Lung microvascular endothelial cell (primary cell): ENCODE measurements at places on chromosomes 3 and 15. TPM values are rescaled to one million over a fixed set of nuclear protein-coding genes. Genes with fewer than 3 reads are reported as not detected.
A peak's percentile ranks its signal among the peaks of the same experiment; 100 is the strongest.

CHDH gene
- under 0.01 TPM in 2 replicates for total RNA-seq

TRIM71 gene
- not detected in 2 replicates for total RNA-seq

MUC20 gene
- total RNA-seq = under 0.01 TPM in 2 replicates

IL16 gene
- 0.99 and 1.5 TPM in 2 replicates for total RNA-seq

- DNase-seq = no peak
Observed at GRCh38 chr3:156859578-156859977, 33.4 kb downstream of the LEKR1 start.

- no peak for DNase-seq
Observed at GRCh38 chr3:183577346-183577745, 21.8 kb upstream of the KLHL6 start.

DNA sequence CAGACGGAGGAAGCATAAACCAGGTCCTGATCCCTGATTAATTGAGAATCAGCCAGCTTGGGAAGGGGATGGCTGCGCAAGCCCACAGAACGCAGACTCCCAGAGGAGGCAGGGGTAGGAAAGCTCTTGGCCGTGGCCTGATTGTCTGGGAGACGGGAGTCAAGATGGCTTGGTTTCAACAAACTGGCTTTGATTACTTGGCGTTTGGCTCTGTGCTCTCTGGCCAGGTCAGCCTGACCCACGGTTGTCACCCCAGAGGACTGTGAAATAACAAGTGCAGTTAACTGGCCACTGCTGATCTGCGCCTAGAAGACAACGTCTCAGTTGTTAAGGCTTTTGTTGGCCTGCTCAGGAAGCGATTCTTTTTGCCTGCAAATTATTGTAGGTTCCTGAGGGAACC lies 387.0 kb upstream of the PROK2 start:
- DNase-seq = no peak

GRCh38 chr3:78993375-78993774 lies 774.4 kb downstream of the ROBO1 start:
- no peak for DNase-seq

DNA sequence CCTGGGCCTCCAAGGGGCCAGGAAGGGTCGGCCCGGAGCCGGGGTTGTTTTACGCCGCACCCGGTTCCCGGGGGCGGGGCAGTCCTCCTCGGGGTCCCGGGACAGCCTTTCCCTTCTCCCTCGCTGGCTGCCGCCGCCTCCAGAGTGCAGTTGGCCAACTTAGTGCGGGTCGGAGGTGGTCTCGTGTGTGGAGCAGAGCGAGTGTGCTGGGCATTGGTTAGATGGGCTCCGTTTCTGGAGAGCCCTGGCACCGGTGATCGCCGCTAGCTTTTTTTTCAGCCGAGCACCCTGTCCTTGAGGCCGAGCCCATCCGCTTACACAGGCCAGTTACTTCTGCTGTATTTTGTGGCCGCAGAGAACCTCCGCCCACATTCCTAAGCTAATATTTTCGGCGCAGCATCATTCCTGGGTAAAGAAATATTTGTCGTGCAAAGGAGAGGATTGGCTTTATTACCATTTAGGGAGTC lies 585 bp downstream of the KIF23 start:
- peak; percentile 78 for DNase-seq

GRCh38 chr3:4656059-4656458 lies 162.9 kb downstream of the ITPR1 start:
- peak; percentile 89 for DNase-seq

GRCh38 chr3:130516645-130517512 lies at the start of gene COL6A6:
TSS of gene COL6A6 (plus strand) at chr3:130517177. CDS start at chr3:130560365, 43,188 bp downstream.
- no peak for DNase-seq

DNA sequence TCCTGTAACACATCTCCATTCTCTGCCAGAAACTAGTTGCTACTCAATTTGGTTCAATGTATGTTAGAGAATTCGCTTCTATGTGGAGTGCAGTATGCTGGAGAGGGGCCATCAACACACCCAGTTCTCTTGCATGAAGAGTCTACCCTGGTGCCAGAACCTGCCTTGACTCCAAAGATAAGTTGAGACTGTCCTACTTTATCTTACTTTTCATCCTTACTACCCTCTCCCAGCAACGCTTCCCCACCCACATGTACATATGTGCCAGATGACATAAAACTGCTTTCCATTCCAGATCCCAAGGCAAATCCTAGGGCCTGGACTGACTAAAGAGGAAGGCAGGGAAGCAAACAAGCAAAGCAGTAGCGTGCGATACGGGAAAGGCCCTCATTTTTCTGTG lies 442.6 kb upstream of the THRB start:
- DNase-seq = no peak

DNA sequence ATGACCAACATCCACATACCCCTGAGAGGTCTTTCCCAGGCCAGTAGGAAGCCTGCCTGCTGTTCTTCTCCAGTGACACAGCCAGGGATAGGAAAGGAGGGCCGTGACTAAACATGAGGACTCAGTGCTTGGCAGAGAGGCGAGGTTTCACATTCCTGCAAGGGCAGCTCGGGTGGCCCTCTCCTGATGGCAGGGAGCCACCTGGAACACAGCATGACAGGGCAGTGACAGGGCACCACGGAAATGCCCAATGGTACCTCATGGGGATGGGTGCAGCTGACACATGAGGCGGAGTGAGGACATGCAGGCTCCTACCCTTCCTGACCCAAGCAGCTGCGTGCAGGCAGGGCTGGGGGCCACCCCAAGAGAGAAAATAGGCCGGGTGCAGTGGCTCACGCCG lies 7.4 kb upstream of the TGM5 start:
- DNase-seq = no peak
